ENCODE measurements at places on chromosomes 12 and 14.

- DNase-seq: no peak
These were observed 895.7 kb downstream of the TMEM121 start for GRCh38 chr14:106422066-106422465.

GRCh38 chr14:33908540-33909223 lies 42.2 kb downstream of the EGLN3 start:
- no peak for DNase-seq

- no peak for DNase-seq
These were observed 2.3 kb upstream of the AGAP2 start for GRCh38 chr12:57740656-57741412.

- DNase-seq: no peak
These were observed 45.5 kb upstream of the FAR2 start for GRCh38 chr12:29103539-29103974.

DNA sequence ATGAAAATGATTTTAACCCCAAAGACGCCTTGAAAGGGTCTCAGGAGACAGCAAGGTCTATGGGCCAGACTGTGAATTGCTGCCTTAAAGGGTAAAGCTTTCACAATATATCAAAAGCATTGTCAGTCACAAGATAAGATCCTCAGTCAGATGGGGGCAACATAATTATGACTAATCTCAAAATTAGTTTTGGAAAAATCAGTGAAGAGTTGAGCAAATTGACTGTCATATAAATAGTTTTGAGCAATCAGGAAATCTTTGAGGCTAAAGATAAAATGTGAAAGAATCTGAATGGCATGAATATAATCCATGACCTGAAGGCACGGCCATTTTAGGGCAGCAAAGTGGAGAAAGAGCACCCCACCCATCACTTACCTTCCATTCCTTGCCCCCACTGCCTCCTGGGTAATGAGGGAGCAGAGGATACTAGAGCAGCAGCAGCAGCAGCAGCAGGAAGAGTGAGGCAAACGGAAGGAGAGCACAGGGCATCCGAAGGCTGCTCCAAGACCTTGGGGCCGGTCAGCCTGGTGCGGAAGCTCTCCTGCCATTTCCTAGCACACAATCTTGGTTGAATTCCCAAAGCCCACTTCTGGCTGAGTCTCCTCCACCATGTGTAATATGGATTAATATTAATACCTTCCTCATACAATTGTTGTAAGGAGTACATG lies 7.0 kb downstream of the STON2 start:
- no peak for DNase-seq

- no peak for DNase-seq
These were observed 622.4 kb downstream of the SLC6A15 start for GRCh38 chr12:84290168-84290567.

All from D341Med (cell line).